Cerebellar nuclear complex (tissue), 1 donor: ENCODE measurements at places on chromosomes 16 and 17.

GRCh38 chr16:84471316-84471715 lies 33.1 kb downstream of the MEAK7 start:
- DNase-seq = no peak

DNA sequence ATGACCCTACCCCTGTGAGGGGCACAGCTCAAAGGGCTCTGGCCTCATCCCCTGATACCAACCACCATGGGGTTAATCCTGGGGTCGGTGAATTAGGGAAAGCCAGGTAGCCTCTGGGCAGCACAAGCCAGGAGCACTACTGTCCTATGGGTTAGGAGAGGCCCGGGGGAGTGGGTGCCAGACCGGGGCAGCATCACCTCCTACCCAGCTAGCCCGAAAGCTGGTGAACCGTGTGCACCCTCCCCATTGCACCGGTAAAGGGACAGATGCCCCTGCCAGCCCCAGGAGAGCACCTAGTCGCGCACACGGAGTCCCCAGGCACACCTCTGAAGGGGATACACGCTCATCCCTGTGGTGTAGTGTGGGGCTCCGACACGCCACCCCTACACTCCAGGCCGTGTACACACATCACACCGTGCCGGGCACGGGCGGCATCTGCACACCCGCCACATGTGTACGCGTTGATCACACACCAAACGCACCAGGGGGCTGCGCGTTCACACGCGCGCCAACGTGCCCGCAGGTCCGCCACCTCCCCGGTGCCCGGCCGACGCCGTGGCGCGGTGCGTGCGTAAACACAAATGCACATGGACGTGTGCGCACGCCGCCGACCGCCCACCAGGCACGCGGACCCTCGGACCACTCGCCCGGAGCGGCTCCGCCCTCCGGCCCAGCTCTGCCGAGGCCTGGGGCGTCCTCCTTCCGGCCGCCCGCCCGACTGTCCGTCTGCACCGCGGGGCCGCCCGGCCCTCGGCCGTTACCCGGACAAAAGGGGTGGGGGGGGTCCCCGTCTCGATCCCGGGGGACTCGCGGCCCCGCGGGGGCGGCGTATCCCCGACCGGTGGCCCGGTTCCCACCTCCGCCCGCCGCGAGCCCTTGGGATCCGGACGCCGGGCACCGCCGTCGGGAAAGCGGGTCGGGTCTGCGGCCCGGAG lies 785 bp downstream of the UBALD1 start:
- DNase-seq = no peak

- no peak for DNase-seq
Measured at GRCh38 chr16:17222871-17223401, 247.8 kb downstream of the XYLT1 start.

- DNase-seq = no peak
Measured at GRCh38 chr17:17873450-17873991, 36.7 kb upstream of the SREBF1 start.

- no peak for DNase-seq
Measured at GRCh38 chr17:27892542-27892865, 661 bp downstream of the LYRM9 start.

DNA sequence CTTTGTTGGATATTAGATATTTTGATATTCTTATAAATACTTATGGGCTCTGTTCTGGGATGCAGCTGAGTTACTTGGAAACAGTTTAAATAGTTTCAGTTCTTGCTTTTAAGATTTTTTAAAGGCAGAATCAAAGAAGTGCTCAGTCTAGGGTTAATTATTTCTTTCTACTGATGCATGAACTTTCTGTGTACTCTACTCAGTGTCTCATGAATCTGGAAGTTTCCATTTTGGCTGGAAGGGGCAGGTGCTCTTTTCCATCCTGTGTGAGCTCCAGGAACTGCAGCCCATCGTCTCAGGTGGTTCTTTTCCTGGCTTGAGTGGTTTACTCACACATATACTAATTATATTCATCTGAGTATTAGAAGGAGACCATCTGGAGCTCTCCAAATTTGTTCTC lies 61.1 kb upstream of the CPHXL start:
- DNase-seq = no peak

- DNase-seq = no peak
Measured at GRCh38 chr17:19271780-19272357, 34.7 kb downstream of the EPN2 start.

DNA sequence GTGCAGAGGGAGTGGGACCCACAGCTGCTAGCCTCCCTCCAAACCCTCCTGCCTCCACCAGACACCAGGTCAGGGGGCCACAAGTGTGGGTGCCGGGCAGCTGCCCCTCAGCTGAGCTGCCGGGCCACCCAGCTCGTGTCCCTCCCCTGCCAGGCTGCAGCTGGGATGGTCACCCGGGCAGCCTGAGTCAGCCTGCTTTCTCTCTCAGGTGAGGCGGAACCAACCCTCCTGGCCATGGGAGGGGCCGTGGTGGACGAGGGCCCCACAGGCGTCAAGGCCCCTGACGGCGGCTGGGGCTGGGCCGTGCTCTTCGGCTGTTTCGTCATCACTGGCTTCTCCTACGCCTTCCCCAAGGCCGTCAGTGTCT lies 6.9 kb downstream of the SLC16A3 start:
- DNase-seq = no peak

DNA sequence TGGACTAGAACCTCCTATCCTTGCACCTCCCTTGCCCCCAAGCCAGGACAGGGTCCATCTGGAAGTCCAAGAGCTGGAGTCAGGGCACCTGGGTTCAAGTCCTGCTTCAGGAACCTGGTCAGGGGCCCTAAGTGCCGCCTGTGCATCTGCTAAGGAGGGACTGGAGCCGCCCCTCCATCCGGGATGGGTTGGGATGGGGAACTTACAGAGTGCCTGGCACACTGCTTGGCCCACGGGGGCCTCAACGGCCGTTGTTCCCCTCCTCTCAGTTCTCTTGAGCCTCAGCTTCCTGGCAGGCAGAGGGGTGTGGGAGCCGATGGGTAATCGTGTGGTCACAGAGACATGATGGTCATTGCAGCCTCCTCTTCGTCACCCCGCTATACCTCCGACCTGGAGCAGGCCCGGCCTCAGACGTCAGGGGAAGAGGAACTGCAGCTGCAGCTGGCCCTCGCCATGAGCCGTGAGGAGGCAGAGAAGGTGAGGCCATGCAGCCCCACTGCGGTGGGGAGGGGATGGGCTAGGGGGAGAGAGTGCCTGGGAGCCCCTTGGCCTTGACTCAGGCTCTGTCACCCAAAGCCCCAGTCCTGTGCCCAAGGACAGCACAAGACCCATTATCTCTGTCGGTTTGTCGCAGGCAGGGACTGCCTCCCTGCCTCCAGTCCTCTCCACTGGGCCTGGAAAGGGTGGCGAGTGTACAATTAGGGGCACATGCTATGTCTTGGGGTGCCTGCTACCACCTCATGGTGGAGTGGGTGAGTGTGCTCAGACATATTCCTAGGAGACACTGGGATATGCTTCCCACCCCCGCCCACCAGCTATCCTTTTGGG lies 5.4 kb downstream of the EPN3 start:
- DNase-seq = no peak

DNA sequence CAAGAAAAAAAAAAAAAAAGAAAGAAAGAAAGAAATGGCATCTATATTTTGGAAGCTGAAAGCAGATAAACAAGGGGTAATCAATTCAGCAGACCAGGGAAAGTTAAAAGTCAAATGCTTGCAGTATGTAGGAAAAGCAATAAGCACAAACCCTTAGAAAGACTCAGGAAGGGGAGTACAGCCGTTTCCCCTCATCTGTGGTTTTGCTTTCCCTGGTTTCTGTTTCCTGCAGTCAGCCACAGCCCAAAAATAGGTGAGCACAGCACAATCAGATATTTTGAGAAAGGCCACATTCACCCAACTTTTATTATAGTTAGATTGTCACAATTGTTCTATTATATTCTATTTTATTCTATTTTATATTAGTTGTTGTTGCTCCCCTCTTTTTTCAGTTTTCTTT lies 14.4 kb upstream of the ALOX12 start:
- DNase-seq = no peak

GRCh38 chr16:86975445-86975844 lies 341.7 kb downstream of the C16orf95 start:
- no peak for DNase-seq

DNA sequence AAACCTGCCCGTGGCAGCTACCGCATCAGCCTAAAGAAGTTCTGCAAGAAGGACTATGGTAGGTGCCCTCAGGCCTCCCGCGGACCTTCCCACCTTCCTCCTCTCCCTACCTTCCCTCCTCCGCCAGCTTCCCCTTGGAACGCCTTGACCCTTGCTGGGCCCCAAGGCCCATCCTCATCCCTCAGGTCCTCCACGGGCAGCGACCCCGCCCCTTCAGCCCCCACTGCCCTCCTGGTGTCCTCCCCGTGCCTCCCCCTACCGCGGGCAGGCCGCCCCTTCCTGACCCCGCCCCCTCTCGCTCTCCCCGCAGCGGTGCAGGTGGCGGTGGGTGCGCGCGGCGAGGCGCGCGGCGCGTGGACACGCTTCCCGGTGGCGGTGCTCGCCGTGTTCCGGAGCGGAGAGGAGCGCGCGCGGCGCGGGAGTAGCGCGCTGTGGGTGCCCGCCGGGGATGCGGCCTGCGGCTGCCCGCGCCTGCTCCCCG lies 1.4 kb upstream of the TBC1D24 start:
- DNase-seq = no peak

DNA sequence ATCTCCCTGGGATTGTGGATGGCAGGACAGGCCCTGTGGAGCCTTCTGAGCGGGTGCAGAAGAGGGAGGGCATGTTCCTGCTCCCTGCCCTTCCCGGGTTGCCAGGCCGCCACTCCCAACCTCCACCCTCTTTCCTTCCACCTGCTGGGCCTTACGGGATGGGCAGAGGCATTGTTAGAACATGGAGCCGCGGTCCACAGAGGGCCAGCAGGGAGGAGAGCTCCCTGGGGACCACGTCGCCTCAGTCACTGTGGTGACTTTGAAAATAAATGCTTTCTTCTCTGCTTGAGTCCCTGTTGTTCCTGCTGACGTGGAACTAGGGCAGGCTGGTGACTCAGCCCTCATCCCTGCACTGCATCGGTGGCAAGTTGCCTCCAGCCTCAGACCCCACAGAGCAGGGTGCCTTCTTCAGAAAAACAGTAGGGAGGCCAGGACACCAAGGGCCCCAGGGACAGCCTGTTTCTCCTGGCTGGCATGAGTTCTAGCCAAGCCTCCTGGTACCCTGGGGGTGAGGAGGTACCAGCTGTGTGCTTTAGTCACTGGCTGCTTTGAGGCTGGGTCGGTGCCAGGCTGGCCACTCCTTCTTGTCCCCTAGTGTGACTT lies 224.9 kb downstream of the SEC14L1 start:
- DNase-seq = no peak

GRCh38 chr17:27543464-27543856 lies 87.2 kb downstream of the KSR1 start:
- no peak for DNase-seq

- no peak for DNase-seq
Measured at GRCh38 chr16:78218279-78218678, 118.8 kb downstream of the WWOX start.

- no peak for DNase-seq
Measured at GRCh38 chr16:83464991-83465390, 342.8 kb upstream of the HSBP1 start.

- DNase-seq = no peak
Measured at GRCh38 chr17:4584101-4584916, at the start of gene SMTNL2. Gene SMTNL2, plus strand, starts transcription at chr17:4584529. Its CDS starts 77 bp downstream, at chr17:4584606.

- DNase-seq = no peak
Measured at GRCh38 chr17:2056206-2057174, 1.6 kb downstream of the HIC1 start.

GRCh38 chr17:72556944-72557826 lies 436.4 kb downstream of the SOX9 start:
- no peak for DNase-seq

DNA sequence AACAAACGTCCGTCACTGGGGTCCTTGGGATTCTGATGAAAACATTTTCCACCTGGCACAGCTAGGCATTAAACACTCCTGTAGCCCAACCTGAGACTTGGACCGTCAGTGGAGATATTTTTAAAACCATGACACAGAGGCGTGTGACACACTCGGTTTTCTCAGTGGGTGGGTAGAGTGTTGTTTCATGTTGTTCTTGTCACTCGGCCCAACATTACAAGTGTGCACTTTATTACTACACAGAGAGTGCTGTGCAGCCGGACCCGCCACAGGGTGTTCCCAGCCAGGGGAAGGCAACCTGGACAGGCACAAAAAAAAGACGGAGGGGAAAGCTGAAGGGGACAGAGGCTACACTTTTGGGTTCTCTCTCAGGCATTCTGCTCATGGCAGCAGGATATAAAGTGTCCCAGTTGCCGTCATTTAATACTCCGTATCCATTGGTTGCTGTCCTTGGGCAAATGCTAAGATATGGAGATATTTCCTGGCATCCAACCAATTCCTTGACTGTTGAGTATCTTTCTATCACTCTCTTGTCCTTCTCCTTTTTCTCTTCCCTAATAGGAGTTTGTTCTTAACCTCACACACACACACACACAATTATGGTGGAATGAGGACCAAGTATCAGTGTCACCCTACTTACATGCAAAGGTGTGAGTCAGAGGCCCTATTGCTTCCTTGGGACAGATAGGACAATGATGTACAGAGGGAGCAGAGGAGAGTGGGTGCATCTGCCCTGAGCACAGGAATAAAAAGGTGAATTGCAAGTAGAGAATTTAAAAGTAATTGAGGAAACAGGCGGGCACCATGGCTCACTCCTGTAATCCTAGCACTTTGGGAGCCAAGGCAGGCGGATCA lies 154.1 kb upstream of the SOX9 start:
- no peak for DNase-seq

- no peak for DNase-seq
Measured at GRCh38 chr17:75874323-75875181, 3.8 kb downstream of the TRIM47 start.

DNA sequence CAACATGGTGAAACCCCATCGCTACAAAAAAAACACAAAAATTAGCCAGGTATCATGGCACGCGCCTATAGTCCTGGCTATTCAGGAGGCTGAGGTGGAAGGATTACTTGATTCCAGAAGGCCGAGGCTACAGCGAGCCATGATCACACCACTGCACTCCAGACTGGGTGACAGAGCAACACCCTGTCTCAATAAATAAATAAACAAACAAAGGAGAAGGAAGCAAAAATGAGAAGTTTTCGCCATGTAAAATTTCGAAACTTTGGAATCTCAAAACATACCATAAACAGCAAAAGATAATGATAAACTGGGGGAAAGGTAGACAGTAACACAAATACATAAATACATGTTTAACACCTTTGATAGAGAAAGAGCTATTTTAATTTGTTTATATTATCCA lies 130.9 kb downstream of the ZFHX3 start:
- DNase-seq = no peak

GRCh38 chr16:78040396-78040795 lies 18.0 kb downstream of the CLEC3A start:
- DNase-seq = no peak

DNA sequence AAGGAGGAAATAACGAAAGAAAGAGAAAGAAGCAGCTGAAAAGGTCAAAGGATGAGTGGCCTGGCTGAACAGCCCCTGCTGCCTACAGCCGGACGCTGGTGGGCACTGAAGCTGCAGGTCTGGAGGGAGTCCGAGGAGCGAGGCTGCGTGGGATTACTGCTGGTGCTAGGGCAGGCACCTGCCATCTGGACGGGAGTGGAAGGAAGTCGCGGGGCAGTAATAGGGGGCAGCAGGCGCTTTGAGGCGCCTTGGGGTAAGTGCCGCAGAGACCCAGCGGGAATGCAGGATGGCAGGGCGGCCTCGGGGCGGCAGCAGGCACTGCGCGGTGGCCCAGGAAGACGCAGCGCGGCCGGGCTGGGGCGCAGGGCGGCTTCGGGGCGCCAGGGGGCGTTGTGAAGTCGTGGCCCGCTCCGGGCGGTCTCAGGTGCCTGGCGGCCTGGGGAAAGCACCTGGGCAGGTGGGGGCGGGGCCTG lies 303 bp upstream of the SCNN1G start:
- peak; percentile 29 for DNase-seq
